ENCODE measurements at places on chromosomes 6 and 20. TPM values are rescaled to one million over a fixed set of nuclear protein-coding genes. Genes with fewer than 3 reads are reported as not detected.

SCRT2 gene
- total RNA-seq, result not detected

GPR63 gene
- 0.64 TPM for total RNA-seq

DNMT3B gene
- total RNA-seq, result 2.3 TPM

HUS1B gene
- 0.40 TPM for total RNA-seq

RIPOR3 gene
- 13.7 TPM for total RNA-seq

RFX6 gene
- total RNA-seq, result not detected

BIRC7 gene
- not detected for total RNA-seq

DYNLT2 gene
- 1.0 TPM for total RNA-seq

SMIM29 gene
- total RNA-seq, result 17.0 TPM

SAMD5 gene
- 0.65 TPM for total RNA-seq

CD40 gene
- 7.3 TPM for total RNA-seq

STMND1 gene
- total RNA-seq, result not detected

B3GALT4 gene
- 3.6 TPM for total RNA-seq

Data from epithelial cell of alveolus of lung (primary cell).